ENCODE measurements at places on chromosomes 3 and 15.

- no peak for DNase-seq
Observed at GRCh38 chr3:111517801-111518200, 24.2 kb upstream of the CD96 start.

DNA sequence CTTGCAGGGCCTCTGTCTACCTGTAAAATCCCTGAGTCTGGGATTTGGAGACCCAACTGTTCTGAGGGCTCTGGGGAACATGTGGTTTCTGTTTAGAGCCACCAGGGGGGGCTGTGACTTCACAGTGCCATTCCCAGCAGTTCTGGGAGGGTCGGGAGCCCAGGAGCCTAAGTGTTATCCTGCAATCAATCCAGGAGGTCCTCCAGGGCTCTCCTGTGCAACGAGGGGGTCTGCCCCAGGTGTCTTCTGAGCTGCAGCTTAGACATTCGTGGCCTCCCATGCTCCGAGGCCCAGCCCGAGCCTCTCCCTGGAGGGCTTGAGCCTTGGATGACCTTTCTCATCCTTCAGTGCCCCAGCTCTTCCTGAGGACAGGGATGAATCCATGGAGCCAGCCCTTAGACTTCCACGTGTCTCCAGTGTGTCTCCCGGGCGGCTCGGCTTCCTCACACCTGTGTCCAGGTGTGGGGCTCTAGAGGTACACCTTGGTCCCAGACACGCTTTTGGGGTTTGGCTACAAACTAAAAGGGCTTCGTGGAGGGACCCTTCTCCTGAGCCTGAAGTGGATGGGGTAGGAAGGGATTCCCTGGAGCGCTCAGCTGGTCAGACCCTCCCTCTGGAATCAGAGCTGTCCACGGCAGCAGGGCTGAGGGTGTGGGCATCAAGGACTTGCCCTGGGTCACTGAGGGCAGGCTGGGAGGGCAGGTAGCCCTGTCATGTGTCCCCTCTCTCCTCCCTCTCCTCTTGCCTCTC lies 20.3 kb upstream of the ABTB1 start:
- DNase-seq: no peak

DNA sequence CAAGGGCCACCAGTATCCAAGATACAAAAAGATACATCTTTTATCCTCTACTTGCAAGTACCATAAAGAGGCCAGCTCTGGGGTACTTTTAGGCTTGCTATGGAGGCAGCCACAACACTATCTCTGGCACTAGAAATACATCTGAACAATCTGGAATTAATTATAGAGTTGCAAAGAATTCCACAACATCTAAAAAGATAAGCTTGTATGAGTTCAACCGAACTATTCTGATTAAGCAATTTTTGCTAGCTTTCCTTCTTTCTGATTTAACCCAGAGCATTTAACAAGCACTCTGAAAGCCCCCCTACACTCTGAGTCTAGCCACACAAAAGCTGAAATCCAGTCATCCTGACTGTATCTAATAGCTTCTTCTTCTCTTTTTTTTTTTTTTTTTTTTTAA lies 95.4 kb downstream of the FRMD5 start:
- DNase-seq: no peak

GRCh38 chr15:25178835-25179672 lies 224.3 kb downstream of the SNRPN start:
- no peak for DNase-seq

GRCh38 chr3:169384573-169384972 lies 278.9 kb downstream of the MECOM start:
- no peak for DNase-seq

GRCh38 chr15:79185199-79185598 lies 94.6 kb upstream of the RASGRF1 start:
- DNase-seq: no peak

- DNase-seq: no peak
Observed at GRCh38 chr3:153903430-153903829, 217.8 kb upstream of the ARHGEF26 start.

- DNase-seq: no peak
Observed at GRCh38 chr3:71127052-71127831, 456.3 kb downstream of the FOXP1 start.

- DNase-seq: no peak
Observed at GRCh38 chr3:42115946-42116345, 24.8 kb downstream of the TRAK1 start.

- no peak for DNase-seq
Observed at GRCh38 chr15:48974882-48975281, 11.2 kb upstream of the SHC4 start.

GRCh38 chr3:64616953-64617352 lies 70.8 kb downstream of the ADAMTS9 start:
- DNase-seq: no peak

DNA sequence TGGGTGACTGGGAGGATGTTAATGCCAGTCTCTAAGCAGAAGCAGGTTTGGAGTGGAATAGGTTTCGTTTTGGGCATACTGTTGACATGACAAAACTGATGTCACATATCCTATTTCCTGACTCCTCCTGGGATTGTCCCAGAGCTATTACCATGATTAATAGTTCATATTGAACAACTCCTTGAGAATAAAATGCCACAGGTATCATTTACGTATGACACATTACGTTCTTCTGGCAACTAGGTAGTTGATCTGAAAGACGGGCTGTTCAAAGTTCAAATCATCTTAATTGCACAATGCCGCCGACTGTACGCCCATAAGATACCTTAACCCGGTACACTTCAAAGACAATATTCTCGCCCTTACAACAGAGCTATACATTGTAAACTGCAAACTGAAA lies 1.4 kb upstream of the RAB5A start:
- no peak for DNase-seq

DNA sequence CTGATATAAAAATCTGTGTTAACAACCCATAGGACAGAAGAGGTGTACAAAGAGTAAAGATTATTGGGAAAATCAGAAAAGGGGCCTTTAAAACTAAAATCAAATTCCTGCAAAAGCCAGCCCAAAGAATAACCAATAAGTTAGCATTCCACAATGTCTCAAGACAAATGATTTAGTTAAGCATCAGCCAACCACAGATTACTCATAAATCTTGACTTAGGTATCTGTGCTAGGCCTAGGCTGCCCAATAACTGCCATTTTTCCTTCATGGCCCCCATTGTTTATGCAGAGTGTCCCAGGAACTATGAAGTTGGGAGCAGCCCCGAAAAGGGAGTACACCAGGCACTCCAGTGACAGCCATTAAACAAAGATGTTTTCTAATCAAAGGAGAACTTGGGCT lies 7.4 kb downstream of the TRANK1 start:
- no peak for DNase-seq

- DNase-seq: no peak
Observed at GRCh38 chr3:59425371-59425770, 375.5 kb upstream of the CFAP20DC start.

- DNase-seq: no peak
Observed at GRCh38 chr3:49024449-49024848, 2.5 kb downstream of the NDUFAF3 start.

DNA sequence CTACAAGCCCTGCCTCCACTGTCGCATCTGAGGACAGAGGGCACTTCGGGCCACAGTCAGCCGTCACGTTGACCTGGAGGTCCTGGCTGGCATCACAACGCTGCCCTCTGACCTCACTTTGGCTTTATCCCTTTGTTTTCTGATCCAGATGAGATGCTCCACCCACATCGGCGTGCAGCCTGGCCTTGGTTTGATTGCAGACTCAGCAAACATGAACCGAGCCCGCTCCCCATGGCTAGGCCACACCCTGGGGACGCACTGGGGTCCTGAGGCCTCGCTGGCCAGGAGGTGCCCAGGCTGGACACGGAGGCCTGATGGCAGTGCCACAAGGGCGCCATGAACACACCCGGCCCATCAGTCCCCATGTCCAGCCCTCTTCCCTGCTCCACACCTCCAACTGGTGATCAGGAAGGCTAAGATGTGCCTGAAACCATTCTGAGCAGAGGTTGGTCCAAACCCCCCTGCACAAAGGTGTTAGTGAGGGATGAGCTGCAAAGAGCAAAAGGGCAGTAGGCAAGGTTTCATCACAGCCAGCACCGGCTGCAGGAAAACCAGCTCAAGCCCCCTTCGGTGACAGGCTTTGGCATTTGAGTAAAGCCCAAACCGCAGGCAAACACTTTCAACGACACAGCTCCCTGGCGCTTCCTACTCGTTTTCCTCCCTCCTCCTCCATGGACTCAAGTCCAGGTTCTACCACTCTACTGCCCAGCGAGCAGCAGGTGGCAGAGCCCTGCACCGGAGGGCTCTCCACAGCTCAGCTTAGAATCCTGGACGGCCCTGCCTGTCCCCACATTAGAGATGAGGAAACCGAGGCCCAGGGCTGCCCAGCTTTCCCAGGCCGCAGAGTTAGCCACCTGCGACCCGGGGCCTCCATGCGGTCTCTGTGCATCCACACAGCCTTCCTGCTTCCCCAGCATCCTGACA lies 165.8 kb downstream of the NUP210 start:
- no peak for DNase-seq

GRCh38 chr3:73475175-73475574 lies 149.6 kb downstream of the PDZRN3 start:
- DNase-seq: no peak

GRCh38 chr15:53404930-53405493 lies 354.5 kb downstream of the WDR72 start:
- no peak for DNase-seq
